ENCODE measurements at places on chromosomes 3 and 15.

DNA sequence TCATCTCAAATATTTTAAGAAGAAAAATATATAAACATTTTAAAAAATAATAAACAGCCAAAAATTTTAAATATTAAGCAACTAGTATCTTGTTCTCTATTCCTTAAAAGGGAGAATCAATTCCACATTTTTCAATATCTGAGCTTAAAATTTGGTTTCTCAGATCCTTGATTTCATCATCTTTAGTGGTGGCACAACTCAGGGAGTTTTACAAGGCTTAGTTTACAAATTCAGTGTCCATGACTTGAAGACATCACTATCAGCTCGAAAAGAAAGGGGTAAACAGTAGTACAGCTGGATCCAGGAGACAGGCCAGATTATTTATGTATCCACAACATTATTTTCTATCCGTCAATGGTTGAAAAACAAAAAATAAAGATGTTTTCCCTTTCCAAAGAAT lies 11.6 kb downstream of the IGF2BP2 start:
- DNase-seq = no peak

- DNase-seq = no peak
Measured at GRCh38 chr3:14183015-14183577, 4.5 kb downstream of the LSM3 start.

DNA sequence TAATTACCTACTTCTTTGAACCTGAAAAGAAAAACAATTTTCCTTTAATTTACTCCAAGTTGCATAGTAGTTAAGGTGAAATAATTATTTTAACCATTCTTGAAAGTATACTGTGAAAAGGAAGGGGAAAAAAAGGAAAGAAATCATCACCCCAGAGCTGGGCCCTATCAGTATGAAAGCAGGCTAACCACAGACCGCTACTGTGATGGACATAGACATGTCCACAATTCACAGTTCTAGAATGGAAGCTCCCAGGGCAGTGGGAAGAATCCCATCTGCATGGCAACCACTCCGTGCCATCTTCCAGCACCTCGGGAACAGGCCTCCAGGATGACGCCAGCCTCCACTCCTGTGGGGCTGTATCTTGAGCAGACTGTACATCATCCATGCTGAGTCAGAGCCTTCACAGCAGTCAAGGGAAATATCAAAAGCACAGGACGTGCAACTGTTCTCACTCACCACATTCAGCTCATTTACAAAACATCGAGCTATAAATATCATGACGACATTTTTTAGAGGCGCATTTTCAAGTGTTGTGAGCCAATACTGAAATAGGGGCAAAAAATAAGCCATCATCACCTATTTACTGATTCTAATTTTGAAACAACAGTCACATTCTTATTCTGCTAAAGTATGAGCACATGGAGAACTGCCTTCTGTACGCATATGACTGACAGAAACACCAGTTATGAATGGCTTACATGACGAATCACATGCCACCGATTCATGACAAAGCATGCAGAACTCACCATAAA lies 119.7 kb downstream of the SNRK start:
- DNase-seq = no peak

GRCh38 chr3:50658416-50658815 lies 16.3 kb upstream of the DOCK3 start:
- no peak for DNase-seq

- no peak for DNase-seq
Measured at GRCh38 chr3:30629746-30630145, 23.3 kb downstream of the TGFBR2 start.

DNA sequence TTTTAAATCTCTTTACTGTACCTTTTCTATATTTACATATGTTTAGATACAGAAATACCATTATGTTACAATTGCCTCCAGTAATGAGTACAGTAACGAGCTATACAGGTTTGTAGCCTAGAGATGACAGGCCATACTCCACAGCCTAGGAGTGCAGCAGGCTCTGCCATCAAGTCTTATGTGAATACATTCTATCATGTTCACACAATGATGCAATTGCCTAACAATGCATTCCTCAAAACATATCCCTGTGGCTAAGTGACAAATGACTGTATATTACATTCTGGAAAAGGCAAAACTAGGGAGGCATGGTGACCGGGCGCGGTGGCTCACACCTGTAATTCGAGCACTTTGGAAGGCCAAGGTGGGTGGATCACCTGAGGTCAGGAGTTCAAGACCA lies 192.4 kb upstream of the IGF1R start:
- DNase-seq = no peak

- no peak for DNase-seq
Measured at GRCh38 chr15:50028326-50028725, 90.7 kb downstream of the ATP8B4 start.

DNA sequence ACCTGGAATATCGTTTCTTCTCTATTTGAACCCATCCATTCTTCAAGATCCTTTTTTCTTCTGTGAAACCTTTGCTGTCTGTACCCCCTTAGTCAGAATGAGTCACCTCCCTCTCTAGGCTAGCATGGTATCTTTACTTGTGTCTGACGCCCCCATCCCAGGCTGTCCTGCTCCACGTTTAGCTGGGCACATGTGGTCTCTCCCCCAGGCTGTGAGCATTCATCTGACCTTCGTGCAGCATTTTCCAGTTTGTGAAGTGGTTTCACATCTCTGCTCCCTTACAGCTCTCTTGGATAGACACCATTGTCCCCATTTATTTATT lies 14.3 kb upstream of the TLE3 start:
- no peak for DNase-seq

DNA sequence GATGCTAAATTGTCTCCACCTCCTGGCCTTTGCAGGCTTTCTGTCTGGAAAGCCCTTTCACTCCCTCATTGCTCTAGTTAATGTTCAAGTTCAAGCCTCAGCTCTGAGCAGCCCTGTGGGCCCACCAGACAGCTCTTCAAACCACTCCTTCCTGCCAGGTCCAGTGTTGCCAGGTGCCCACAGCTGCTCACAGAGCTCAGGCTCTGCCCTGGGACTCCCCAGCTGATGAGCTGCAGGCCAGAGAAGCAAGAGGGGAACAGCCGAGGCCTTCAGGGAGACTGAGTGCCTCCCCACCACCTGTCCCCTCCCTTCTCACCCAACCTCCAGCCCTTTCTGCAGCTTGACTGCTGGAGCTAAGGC lies 1.3 kb upstream of the ZBTB47 start:
- peak; percentile 46 for DNase-seq

- DNase-seq = no peak
Measured at GRCh38 chr3:101195951-101196713, 124.2 kb downstream of the IMPG2 start.

GRCh38 chr3:65972765-65973164 lies 66.0 kb downstream of the MAGI1 start:
- DNase-seq = no peak

DNA sequence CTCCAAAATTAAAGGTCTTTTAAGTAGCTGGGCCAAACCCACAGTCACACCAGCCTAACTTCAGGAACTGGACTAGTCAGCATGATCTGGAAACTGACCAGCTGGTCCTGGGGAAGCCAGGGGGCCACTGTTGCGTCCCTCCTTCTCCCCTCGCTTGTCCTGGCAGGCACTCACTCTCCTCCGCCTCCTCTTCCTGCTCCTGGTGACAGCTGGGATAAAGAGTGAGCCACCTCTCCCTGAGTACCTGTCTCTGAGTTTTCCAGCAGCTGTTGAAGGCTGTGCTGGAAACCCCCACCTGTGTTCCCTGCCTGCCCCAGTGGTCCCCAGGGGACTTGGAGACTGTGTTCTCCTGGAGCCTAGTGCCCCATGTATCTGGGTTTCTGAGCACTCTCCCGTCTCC lies 56.0 kb downstream of the FGD5 start:
- peak; percentile 25 for DNase-seq

DNA sequence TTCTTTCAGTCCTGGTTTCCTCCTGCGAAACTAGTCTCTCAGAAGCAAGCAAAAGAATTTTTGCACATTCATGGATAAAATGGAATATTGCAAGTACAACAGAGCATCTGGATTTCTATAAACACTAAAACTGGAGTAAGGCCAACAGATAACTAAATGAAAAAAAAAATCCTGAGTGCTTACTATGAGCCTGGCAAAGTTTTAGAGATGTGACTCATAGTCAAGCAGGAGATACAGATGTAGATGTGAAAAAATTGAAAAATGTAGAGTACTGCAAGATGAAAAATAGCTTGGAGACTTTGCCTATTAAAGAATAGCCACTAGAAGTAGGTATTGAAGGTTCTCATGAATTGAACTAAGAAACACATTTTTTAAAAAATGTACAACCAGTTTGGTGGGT lies 397.4 kb downstream of the OTOL1 start:
- DNase-seq = no peak

GRCh38 chr3:45948881-45949280 lies 5.6 kb downstream of the CXCR6 start:
- no peak for DNase-seq

DNA sequence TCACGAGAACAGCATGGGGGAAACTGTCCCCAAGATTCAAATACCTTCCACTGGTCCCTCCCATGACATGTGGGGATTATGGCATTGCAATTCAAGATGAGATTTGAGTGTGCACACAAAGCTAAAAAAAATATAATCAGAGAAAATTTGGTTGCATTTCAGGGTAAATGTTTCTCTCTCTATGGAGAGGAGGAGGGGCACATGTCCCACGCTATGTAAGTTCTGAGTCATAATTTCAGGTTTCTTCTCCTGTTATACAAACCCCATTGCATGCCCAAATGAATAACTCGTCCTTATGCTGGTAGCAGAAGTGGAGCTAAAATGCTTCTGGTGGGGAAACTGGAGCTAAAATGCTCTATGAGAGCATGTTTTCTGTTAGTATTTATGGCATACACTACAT lies 209.7 kb upstream of the DCBLD2 start:
- DNase-seq = no peak
